Endothelial cell of umbilical vein (primary cell): ENCODE measurements at places on chromosomes 2 and 18. TPM values are rescaled to one million over a fixed set of nuclear protein-coding genes. Genes with fewer than 3 reads are reported as not detected.

Gene AGXT
- not detected in 2 replicates for polyA plus RNA-seq

Gene SERPINB10
- polyA plus RNA-seq = not detected in 2 replicates

Gene SLC14A1
- polyA plus RNA-seq = not detected in 2 replicates

Gene C2orf66
- 0.54 and 0.59 TPM in 2 replicates for polyA plus RNA-seq

Gene TBR1
- 0.05 and 0.14 TPM in 2 replicates for polyA plus RNA-seq

Gene DNER
- 0.01 and 0.05 TPM in 2 replicates for polyA plus RNA-seq

Gene TEKT4
- not detected in 2 replicates for polyA plus RNA-seq

Gene GREB1
- 0.17 and 0.19 TPM in 2 replicates for polyA plus RNA-seq

Gene NYAP2
- polyA plus RNA-seq = not detected in 2 replicates

Gene TTLL4
- polyA plus RNA-seq = 26.7 and 30.5 TPM in 2 replicates

Gene NEB
- polyA plus RNA-seq = 0.84 and 0.94 TPM in 2 replicates

Gene APLF
- polyA plus RNA-seq = 0.70 and 0.75 TPM in 2 replicates
